ENCODE measurements at places on chromosomes 6 and 20. TPM values are rescaled to one million over a fixed set of nuclear protein-coding genes. Genes with fewer than 3 reads are reported as not detected.

The CENPW gene
- 37.8 TPM for total RNA-seq

The ADGRF4 gene
- 1.5 TPM for total RNA-seq

The C20orf96 gene
- 3.8 TPM for total RNA-seq

The RAB5IF gene
- total RNA-seq, result 338 TPM

DNA sequence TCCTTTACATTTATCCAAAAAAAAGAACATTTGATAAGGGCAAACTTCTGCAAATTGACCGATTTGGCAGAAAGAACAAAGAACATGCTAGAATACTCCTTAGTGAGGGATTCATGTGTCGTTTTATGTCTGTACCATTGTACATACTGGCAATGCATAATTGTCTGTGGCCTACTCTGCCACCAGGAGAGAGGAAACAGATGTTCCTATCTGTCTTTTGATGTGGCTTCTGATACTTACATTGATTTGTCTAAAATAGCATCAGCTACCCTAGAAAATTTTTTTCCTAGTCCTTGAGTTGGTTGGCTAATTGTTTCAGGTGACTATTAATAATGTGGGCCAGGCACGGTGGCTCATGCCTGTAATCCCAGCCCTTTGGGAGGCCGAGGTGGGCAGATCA lies 654.1 kb downstream of the KIF16B start:
- no peak for DNase-seq

GRCh38 chr20:62580052-62580451 lies 62.3 kb upstream of the SLCO4A1 start:
- no peak for DNase-seq

GRCh38 chr6:20333721-20334269 lies 67.9 kb upstream of the E2F3 start:
- no peak for DNase-seq

DNA sequence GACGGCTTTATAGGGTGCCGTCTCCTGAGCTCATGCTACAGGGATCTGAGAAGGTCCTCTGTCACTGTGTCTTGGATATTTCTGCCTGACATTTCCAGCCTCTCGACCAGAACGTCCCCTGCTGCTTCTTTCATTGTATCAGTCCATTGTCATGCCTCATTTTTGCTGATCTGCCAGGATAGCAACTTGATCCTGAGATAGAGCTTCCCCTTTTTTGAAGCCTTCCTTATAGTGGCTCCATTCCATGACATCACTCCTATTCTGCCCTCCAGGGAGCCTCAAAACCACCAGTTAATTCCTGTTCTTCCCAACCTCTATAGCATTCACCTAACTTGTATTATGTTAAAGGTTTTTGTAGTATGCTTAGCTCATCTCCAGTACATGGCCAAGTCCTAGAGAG lies 431.8 kb upstream of the NOX3 start:
- DNase-seq, result no peak
